ENCODE measurements at places on chromosomes 3 and 15.

DNA sequence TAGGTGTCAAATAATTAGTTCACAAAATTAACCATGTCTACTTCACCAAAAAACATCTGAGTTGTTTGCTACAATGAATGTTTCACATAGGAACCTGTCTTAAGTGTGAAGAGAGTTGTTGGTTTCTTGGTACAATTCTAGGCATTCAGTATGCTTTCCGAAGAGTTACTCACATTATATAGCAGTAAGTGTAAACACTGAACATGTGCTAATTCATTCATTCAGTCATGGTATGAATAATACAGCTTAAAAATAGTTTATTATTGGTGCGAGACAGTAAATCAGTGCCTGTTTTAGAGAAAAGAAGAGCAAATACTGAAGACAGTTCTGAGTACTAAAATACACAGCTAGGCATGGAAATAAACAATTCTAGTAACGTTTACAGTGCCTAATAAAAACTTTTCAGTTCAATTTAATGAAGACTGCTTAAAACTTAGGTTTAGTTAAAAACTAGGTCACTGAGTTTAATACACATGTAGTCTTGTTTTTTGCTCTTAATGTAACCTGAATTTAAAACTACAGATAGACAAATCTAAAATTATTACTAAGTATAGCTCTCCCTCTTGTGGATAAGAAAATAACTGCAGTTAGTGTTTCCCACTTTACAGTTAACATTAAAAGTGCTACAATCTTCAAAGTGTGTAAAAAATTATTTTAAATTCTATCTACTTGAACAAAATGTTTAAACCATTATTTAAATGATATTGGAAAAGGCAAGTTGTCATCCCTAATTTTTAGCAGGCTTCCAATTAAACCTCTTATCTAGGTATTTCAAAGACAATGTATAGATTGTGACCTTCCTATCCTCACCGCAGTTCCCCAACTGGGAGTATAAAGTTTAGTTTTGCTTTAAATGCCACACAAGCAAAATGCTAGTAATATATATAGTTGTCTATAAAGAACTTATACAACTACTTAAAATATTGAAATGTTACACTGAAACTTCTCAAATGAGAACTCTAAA, 20.1 kb upstream of the ZCWPW2 start:
- DNase-seq: peak; percentile 65

DNA sequence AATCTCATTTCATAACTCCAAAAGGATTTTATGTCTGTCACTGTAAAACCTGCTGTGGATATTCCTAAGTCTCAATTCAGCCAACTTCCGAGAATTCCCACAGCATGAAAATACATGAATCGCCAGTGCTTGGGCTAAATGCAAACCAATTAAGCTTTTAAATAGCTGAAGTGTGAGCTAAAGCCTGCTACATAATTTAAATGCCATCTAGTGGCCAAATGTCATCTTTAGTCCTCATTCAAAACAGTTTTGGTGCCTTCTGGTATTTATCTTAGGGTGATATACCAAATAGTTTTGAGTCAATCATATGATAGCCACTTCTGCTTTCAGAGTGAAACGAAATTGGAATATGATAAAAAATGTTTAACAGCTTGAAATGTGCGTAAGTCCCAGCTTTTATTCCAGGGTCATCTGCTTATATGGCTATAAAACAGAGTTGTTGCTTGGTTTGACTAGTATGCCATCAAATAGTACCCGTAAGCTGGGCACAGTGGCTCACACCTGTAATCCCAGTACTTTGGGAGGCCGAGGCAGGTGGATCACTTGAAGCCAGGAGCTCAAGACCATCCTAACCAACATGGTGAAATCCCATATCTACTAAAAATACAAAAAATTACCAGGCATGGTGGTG, 41.8 kb upstream of the CCNL1 start:
- DNase-seq: peak; percentile 78

DNA sequence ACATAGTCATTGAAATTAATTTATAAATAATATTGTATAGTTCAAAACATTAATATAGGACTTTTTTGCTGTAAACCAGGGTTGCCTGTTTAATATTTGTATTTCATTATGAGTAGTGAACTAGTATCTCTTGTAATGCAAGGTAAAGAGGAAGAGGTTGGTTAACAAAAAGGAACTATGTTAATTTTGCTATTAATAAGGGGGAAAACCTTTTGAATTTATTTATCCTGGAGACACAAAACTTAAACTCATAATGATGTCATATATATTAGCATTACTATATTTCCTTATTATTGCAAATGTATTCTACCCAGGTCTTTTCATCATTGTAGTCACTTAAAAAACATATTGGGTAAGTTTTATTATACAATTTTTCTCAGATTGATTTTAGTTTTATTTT, 94.5 kb downstream of the CHL1 start:
- no peak for DNase-seq

GRCh38 chr3:123725652-123726400, 141.0 kb upstream of the HACD2 start:
- no peak for DNase-seq

- DNase-seq: peak; percentile 78
Measured at GRCh38 chr3:33658991-33659848, 58.8 kb downstream of the CLASP2 start.

DNA sequence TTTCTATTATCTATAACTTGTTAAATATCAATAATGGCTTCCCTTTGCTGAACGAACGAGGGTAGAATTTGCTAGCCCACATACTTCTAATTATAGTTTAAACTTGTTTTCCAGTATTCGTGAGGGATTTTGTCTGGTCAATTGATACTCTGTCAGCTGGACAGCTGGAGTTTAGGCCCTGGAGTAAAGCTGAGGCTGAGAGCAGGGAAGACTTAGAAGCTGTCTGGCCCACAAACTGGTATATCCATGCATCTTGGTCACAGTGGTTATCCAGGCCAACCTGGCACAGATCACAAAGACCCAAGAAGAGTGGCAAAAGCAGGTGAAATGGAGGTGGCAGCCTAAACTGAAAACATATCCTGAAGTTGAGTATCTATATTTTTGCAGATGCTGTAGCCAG, 19.3 kb downstream of the ARHGAP31 start:
- DNase-seq: no peak

DNA sequence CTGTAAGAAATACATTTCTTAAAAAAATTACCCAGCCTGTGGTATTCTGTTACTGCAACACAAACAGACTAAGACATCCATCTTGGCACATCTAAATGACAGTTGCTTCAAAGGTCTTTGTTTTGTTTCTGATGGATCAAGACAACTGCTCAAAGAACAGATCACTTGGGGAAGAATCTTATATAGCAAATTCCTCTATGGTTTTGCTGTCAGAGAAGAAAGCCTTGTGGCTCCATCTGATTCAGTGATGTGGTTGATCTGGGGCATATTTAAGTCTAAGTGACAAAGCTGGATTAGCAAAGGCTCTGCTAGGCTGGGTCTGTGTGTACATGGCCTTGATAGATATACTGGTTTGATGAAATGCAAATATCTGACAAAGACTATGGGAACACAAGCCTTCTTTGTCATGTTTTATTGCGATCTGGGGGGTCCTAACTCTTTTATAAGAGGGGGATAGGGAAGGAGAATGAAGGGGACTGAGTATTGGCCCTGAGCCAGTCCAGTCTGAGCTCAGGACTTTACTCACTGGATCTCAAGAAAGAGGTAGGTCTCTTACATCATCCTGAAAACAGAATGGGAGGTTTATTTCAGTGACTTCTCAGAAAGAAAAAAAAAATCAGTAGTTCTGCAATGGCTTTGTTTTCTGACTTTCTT, 14.3 kb upstream of the LIMD1 start:
- DNase-seq: no peak

DNA sequence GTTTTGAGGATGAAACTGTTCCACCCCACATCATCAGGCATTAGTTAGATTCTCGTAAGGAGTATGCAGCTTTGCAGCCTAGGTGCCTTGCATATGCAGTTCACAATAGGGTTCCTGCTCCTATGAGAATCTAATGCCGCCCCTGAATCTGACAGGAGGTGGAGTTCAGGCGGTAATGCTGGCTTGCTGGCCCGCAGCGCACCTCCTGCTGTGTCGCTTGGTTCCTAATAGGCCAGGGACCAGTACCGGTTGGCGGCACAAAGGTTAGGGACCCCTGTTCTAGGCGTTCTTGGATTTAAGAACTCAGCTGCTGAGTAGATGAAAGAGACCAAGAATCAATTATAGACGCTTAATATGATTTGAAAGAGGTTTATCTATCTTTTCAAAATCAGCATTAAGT, 595.4 kb downstream of the CADM2 start:
- no peak for DNase-seq

GRCh38 chr3:175288621-175289020, 429.5 kb downstream of the NAALADL2 start:
- DNase-seq: no peak

GRCh38 chr3:111473550-111473949, 68.4 kb upstream of the CD96 start:
- DNase-seq: peak; percentile 81

- DNase-seq: no peak
Measured at GRCh38 chr3:132544130-132544529, 52.9 kb upstream of the ACKR4 start.

DNA sequence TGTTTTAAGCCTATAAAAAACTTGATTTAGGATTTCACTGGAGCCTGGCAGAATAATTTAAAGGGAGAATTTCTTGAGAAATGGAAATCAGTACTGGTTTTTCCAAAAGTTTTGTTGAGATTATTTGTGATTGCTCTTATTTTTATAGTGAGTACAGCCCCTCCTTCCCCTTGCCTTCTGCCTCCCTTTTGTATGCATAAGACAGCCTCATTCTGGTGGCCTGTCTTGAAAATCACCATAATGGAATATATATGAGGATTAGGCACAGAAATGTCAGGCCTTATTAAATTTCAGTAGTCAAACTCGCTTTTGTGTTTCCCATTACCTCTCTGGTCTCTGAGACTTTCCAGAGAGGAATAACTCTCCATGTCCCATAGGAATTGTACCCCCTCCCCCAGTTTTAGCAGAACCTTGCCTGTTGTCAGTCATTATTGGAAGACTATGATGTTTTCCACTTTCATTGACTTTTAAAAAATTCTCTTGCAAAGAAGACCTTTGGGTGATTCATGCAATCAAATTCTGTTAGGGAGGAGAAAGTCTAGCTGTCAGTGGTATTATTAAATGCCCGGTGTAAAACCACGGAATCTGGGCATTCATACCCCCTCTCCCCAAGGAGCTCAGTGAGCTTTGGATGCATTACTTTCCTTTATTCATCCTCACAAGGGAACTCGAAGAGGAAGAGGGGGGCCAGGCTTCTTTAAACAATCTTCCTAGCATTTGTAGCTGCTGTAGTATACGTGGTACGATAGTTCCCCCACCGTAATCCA, 171.6 kb upstream of the TSC22D2 start:
- no peak for DNase-seq

DNA sequence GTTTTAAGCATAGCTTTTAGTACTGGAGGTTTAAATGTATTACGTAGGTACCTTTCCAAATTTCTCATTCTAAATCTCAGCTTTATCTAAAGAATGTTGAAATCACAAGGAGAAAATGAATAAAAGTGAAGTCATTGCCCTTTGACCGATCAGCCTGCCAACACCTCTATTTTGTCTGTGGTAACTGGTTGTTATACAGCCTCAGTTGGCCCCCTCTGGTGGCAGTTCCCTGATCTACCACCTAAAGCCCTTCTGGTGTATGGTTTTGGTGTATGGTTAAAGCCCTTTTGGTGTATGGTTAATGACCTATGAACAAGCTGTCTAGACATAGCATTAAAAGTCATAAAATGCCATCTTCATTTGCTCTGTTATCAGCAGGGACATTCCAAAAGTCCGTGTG, 378.2 kb upstream of the AZI2 start:
- DNase-seq: peak; percentile 57

GRCh38 chr3:3065876-3066275, 44.3 kb downstream of the IL5RA start:
- DNase-seq: no peak

GRCh38 chr3:125437631-125438435, 62.7 kb upstream of the ZNF148 start:
- peak; percentile 75 for DNase-seq
